ENCODE measurements at places on chromosomes 2 and 18.

DNA sequence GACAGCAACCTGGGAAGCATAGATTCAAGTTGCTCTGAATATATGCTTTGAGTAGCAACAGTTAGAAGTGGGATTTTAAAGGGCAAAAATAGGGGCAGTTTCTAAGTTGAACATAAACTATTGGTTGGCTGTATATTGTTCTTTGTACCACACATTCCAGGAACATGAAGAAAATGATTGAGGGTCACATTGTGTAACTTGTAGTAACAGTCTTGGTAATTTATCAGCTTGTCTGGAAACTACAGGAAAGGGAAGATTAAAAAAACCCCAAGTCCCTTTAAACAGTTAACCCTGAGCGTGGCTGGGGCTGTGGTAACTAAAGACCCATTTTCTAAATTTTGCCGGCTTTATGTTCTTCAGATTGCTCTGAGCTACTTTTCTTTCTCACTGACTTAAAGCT is 7.4 kb downstream of the PLEKHB2 start:
- no peak for DNase-seq

DNA sequence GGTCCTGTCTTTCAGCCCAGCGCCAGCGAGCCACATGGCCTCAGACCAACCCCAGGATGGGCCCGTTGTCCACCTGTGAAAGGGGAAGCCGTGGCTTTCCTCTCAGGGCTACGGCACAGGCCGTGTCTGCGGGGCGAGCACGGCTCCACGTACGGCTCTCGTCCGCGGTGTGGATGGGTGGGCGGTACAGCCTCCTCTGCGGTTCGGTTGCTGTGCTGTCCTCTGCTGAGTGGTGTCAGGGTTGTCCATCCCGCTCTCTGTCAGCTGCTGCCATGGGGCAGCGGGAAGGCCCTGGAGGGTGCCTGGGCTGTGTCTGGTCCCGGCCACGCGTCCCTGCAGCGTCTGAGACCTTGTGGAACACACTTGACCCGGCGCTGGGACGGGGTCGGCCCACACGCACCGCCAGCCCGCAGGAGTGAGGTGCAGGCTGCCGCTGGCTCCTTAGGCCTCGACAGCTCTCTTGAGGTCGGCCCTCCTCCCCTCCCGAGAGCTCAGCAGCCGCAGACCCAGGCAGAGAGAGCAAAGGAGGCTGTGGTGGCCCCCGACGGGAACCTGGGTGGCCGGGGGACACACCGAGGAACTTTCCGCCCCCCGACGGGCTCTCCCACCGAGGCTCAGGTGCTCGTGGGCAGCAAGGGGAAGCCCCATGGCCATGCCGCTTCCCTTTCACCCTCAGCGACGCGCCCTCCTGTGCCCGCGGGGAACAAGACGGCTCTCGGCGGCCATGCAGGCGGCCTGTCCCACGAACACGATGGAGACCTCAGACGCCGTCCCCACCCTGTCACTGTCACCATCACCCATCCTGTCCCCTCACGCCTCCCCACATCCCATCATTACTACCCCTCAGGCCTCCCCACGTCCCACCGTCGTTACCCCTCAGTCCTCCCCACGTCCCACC is 128.7 kb downstream of the NFATC1 start:
- DNase-seq = no peak

GRCh38 chr2:25566694-25567093 is 106.7 kb downstream of the DTNB start:
- DNase-seq = no peak

DNA sequence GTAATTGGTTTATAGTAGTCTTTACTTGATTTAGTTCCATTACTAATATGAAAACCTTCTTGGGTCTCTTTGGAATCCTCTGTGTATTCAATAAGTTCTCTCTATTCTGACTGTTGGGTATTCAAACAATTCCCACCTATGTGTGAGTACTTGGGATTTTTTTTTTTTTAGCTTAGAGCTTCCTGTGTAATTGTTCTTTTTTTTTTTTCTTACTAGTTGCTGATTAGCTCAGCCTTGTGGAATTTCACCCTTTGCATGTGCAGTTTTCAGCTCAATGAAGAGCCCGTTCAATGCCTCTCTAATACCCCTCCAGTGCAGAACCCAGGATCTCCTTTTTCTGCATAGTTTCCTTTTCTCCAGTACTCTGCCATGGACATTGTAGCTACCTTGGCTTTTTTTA is 339.1 kb upstream of the GALNT5 start:
- no peak for DNase-seq

DNA sequence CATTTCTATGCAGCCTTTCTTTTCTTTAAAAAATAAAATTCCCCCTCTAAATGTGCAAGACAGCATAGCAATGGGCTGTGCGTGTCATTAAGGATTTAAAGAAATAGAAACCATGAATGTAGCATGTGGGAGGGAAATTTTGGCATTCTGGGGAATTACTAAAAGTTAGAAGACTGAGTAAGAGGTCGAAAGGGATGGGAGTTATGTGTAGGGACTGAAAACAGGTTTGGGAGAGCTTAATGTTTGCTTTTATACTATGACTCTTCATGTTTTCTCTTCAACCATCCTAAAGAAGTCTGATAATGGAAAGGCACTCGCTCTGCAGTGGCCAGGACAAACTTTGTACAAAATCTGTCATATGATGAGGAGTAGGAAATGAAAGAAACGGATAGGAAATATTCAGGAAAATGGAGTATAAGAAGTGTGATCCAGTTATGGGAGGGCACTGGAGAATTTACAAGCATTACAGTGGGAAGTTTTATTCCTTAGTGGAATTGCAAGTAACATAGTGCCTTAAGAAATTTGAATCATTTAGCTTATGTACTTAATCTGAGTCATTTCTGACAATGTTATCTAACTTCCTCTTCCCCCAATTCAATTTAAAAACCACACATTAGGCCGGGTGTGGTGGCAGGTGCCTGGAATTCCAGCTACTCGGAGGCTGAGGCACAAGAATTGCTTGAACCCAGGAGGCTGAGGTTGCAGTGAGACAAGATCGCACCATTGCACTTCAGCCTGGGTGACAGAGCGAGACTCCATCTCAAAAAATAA is 20.6 kb downstream of the TMEM87B start:
- DNase-seq = no peak

- DNase-seq = peak; percentile 49
Measured at GRCh38 chr2:238970553-238971081, 122.7 kb downstream of the TWIST2 start.

- DNase-seq = no peak
Measured at GRCh38 chr2:73307720-73308119, 14.4 kb upstream of the EGR4 start.

GRCh38 chr2:127712999-127713398 is 11.7 kb downstream of the SFT2D3 start:
- no peak for DNase-seq

DNA sequence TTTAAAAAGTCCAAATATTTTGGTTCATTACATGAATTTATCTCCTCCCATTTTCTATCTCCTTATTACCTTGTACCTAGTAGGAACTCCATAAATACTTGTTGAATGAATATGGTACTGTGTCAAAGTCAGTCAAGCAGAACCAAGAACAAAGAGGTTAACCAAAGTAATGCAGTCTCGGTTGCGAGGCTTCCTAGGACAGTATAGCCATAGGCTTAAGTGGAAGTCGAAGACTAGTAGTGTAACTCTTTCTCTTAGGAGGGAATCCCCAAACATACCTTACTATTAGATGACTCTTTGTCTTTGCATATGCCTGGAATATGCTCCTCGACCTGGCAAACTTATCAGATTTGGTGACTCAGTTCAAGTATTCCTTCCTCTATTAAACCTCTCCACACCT is 4.8 kb downstream of the LIPT1 start:
- DNase-seq = no peak

DNA sequence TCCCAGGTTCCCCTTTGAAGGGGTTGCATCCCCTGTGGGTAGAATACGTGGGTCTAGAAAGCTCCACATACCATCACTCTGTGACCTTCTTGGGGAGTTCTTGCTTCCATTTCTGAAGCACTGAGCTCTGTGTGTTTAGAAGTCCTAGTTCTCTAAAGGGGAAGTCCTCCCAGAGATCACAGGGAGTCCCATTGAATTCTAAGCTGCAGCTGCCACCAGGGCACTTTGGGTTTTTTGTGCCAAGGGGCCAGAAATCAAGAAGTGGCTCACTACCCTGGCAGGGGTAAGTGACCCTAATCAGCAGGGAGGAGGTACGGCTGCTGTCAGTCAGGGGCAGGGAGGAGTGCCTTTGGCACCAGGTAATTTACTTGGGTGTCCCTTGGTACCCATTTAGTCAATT is 70.9 kb downstream of the EHD3 start:
- DNase-seq = no peak

DNA sequence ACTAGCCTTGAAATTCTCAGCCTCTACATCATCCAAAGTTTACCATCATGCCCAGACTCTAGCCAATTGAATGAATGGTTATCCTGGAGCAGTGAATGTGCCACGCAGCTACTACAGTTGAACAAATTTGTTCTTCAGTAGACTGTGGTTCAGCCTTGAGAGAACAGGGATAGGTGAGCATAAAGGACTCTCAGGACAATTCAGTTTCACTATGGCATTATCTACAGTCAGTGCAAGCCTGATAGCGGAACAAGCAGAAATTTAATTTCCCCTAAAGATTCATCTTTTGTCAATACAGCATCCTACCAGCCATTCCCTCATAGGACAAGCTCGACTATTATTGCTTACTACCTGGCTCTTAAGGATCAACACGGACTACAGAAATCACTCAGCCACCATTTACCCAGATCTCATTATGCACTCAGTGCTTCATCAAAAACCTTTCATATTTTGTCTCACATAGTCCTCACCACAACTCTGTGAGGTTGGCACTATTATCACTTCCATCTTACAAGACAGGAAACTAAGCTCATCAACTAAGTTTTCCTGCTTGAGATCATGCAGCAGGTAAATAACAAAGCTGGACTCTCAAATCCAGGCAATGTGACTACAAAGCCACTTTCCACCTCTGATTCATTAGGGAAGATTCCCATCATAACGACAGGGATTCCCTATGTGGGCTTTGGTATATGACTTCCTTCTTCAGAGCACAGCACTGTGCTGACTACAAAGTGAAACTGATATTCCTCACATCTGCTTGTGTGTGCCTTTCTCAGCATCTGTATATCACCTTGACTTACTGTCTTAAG is 181.5 kb upstream of the ACVR2A start:
- DNase-seq = no peak

GRCh38 chr2:236928380-236929037 is 157.2 kb upstream of the COPS8 start:
- DNase-seq = no peak

DNA sequence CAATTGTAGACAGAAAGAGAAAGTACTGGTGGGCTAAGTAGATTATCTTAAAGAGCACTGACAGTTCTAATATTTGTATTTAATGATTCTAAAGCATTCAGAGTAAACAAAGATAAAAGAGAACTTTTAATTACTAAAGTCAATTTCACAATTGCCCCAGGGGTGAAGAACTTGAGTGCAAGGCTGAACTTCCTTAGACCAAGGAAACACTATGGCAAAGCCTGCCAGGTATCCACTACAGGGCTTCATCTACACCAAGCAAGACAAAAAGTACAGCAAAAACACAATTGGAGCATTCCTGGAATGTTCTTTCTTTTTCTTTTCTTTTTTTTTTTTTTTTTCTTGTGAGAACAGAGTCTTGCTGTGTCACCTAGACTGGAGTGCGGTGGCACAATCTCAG is 46.9 kb upstream of the NDUFV2 start:
- no peak for DNase-seq

DNA sequence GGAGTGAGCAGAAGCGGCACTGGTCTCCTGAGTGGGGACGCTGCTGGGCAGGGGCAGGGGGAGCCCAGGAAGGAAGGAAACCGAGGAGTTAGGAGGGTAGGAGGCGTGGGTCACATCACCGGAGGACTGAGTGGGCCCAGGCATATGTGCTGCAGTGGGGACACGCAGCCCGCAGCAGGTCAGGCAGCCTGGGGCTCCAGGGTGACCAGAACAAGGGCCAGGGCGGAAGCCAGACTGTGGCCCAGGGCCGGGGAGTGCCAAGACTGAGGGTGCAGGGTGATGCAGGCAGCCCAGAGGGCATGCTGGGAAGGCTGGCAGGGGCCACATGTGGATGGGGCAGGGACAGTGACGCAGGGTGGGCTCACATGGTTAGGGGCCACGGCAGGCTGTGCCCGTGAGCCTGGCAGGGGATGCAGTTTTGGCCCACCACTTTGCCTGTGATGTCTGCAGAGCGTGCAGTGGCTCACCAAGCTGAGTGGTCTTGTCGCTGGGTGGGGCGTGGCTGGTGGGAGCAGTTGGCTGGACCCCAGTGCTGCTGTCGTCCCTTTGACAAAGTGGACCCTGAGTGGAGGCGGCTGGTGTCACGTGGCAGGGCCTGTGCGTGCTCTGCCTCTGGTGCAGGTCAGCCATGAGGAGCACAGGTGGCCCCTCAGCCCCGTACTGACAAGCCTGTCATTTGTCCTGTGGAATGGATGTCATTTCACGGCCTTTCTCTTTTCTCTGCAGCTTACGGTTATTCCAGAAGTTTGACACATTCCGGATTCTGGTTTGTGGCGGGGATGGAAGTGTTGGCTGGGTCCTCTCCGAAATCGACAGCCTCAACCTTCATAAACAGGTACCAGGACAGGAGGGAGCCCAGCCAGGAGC is 87.1 kb downstream of the DGKD start:
- DNase-seq = no peak

- DNase-seq = no peak
Measured at GRCh38 chr18:11834772-11835171, 16.4 kb upstream of the CHMP1B start.

DNA sequence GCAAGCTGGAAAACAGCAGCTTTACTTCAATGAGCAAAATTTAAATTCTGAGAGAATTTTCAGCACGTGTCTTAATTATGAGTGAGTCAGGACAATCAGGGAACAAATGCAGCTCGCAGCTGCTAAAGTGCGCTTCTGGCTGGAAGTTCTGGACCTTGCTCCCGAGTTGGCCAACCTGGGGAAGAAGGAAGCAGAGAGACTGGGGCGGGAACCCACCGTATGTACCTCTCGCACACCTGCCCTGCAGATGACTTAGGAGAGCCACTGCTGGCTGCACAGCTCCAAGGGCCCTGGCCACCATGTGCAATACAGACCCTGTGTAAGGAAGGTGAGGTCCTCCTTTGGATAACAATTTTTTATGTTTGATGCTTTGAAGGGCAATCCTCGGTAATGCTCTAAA is 42.4 kb downstream of the REEP1 start:
- DNase-seq = no peak

DNA sequence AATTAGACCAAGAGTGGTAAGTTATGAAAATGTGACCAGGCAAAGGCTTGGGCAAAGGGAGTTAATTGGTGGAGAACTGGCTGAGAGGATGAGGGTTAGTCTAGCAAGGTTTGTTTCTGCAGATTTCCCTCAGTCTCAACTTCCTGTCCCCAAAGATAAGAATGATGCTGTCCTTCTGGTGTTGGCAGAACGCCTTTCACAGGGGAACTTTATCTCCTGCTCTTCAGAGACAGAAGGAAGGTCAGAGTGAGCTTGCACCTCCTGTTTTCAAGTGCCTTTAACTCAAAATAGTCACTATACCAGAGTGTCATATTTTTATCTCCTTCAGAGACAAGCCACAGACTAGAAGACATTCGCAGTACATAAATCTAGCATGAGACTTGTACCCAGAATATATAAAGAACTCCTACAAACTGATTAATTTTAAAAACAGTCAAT is 95.7 kb downstream of the TEX51 start:
- DNase-seq = no peak

- DNase-seq = peak; percentile 53
Measured at GRCh38 chr2:30208453-30208852, 22.9 kb upstream of the LBH start.

Data from COLO829 (cell line).